Fibroblast of skin of left biceps (primary cell): ENCODE measurements at places on chromosomes 13 and 19.

DNA sequence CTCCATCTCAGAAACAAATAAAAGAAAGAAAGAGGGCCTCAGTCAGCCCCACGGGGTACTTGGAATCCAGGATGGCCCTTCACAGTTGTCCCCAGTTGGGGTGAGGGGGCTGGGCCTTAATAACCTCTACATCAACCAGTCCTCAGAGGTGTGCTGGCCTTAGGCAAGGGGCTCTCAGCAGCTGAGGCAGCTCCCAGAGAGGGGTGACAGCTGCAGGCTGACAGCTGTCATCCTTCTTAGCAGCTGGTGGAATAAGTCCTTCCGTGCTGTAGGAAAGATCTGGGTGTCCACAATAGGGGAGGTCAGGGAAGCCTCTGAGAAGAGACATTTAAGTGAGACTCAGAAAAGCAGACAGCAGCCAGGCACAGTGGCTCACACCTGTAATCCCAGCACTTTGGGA is 7.4 kb downstream of the BCAM start:
- DNase-seq: no peak

- no peak for DNase-seq
These were observed 20.3 kb downstream of the RFXAP start for GRCh38 chr13:36839281-36839680.

DNA sequence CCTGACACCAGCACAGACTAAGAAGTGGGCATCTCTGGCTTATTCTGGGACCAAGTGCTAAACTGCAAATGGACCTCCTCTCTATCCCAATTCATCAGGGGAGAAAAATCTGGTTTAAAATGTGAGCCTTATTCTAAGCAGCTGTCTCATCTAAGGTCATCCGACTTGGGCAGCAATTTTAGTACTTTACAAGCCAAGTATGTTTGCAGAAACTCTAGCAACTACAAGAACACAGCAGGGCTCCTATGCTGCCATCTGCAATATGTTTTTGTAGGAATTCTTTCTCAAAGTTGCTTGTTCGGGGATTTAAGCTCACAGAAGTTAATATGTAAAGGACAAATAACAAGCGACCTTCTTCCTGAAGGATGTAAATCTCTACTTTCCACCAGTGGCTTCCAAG is 113.1 kb downstream of the FOXO1 start:
- no peak for DNase-seq

DNA sequence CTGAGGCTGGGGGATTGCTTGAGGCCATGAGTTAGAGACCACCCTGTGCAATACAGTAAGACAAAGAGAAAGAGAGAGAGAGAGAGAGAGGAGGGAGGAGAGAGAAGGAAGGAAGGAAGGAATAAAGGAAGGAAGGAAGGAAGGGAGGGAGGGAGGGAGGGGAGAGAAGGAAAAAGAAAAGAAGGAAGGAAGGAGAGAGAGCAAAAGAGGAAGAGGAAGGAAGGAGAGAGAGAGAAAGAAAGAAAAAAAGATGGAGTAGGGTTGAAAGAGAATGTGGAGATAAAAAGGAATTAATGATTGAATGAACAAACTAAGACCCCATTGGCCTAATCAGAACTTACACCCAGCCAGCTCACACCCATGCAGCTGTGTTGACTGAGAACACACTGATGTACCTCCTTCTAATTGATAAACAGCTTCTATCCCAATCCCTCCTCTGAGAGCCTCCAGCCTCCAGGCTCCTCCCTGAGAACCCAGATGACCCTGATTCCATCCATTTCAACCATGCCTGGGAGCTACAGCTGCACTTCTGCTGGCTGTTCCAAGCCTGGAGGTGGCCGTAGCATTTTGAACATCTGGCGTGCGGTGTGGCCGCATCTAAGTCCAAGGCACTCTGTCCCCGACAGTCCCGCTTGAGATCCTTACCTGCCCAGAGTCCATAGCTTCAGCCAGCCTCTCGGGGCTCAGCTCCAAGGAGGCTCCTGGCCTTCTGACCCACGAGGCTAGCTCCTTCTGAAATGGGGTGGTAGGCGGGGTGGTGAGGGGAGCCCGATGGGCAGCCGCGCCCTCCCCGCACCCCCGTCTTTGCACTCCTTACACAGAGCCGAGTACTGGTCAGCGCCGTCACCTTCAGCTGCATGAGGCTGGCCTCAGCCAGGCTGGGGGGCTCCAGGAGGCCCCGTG is 1.1 kb downstream of the PRODH2 start:
- DNase-seq: no peak

GRCh38 chr19:9818175-9818733 is 625 bp downstream of the FBXL12 start:
- DNase-seq: no peak

DNA sequence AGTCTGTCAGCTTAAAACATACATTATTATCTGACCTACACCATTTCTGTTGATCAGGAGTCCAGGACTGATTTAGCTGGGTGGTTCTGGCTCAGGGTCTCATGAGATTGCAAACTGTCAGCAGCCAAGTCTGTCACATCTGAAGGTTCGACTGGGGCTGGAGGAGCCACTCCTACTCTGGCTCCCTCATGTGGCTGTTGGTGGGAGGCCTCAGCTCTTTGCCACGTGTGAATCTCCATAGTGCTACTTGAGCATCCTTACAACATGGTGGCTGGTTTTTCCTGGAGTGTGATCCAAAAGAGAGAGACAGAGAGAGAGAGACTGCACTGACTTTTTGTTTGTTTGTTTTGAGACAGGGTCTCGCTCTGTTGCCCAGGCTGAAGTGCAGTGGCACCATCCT is 63.6 kb upstream of the NFIC start:
- DNase-seq: no peak

DNA sequence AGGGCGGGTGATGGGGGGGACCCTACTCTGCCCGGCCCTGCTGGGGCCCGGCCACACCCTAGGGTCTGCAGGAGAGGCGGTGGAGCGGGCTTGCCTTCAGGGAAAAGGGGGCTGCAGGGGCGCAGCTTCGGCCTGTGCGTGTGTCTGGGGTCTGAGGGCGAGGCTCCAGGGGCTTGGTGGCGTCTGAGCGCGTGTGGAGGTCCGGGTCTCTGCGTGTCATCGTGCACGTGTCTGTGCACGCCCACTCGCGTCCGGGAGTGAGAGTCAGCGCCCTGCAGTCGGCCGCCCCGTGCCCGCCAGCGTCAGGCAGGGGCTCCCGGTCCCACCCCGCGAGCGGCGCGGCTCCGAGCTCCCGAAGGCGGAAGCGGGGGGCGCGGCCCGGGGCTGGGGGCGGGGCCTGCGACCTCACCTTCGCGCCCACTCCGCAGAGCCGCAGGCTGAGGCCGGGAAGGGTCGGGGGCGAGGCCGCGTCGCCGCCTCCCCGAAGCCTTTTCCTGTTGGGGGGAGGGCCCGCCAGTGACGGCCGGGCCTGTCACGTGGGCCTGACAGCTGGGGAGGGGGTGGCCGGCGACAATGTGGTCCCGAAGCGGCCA is at the start of gene ARHGAP45:
ARHGAP45 (plus strand) TSS at position 420 of the 593 bp plus-strand sequence. CDS start 239 bp downstream, outside the sequence.
- no peak for DNase-seq

- DNase-seq: no peak
These were observed 6.6 kb downstream of the EPS8L1 start for GRCh38 chr19:55082020-55082851.

- peak; percentile 56 for DNase-seq
These were observed 11.3 kb downstream of the EPS8L1 start for GRCh38 chr19:55086730-55087541.

DNA sequence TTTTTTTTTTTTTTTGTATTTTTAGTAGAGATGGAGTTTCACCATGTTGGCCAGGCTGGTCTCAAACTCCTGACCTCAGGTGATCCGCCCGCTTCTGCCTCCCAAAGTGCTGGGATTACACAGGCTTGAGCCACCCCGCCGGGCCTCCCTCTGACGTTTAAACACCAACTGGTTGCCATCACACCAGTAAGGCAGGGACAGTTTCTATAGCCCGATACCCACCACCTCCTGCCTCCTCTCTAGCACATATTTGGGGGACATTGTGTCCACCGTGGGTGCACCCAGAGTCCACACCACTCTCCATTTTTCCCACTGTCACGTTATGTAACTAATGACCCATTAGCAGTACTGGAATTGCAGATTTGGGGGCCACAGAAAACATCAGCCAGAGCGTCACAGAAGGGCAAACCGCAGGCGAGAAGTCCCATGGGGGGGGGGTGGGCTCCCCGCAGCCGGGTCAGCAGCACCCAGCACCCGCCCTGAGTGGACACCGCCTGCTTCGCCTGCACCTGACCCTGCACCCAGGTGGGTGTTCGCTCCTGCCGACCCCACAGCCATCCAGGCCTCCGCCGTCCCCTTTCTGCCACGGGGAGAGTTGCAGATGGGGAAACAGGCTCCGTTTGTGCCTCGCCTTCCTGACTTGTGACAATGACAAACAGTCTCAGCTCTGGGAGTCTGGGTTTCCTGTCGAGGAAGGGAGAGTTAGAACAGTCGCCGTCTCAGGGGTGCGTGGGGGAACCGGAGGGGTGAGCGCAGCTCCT is 3.6 kb downstream of the ONECUT3 start:
- DNase-seq: no peak

DNA sequence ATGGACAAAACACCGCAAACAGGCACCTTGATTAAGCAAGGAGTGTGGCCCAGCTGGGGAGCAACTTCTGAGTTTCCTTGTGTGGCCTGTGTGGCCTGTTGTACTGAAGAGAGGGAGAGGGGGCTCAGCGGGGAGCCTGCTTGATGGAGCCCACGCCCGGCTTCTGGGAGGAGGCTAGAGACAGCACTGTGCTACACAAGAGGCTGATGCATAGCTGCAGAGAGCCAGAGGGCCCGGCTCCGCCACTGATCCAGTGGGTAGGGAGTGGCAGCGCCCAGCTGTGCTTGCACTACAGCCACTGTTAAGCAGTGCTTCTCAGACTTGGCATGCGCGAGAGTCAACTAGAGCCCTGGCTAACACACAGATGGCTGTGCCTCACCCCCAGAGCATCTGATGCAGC is 19.0 kb downstream of the LYL1 start:
- no peak for DNase-seq

DNA sequence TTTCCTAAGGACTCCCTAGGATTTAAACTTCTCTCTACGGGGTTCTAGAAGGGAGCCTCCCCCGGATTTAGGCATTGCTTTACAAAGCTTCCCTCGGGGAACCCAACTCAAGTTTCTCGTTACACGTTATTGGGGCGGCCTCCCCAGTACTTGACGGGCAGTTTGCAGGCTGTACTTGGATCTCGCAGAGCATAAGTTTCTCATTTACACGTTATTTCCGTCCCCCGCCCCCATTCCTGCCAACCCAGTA is 584 bp downstream of the SMG9 start:
- DNase-seq: no peak

- DNase-seq: no peak
These were observed 157.6 kb upstream of the OBI1 start for GRCh38 chr13:78816592-78816991.

GRCh38 chr19:50943074-50943828 is 9.6 kb downstream of the KLK5 start:
- no peak for DNase-seq

DNA sequence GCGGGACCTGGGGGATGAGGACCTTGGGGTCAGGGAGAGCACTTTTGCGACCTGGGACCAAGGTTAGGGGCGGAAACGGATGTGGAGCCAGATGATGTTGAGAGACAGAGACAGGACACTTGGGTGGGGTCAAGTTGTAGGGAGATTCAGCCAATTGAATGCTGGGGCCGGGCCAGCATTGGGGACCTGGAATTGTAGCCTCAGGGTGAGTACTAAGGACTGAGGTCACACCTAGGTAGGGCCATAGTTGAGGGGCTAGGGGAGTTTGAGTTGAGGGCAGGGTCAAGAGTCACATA is 1.2 kb downstream of the ALKBH7 start:
- DNase-seq: no peak

DNA sequence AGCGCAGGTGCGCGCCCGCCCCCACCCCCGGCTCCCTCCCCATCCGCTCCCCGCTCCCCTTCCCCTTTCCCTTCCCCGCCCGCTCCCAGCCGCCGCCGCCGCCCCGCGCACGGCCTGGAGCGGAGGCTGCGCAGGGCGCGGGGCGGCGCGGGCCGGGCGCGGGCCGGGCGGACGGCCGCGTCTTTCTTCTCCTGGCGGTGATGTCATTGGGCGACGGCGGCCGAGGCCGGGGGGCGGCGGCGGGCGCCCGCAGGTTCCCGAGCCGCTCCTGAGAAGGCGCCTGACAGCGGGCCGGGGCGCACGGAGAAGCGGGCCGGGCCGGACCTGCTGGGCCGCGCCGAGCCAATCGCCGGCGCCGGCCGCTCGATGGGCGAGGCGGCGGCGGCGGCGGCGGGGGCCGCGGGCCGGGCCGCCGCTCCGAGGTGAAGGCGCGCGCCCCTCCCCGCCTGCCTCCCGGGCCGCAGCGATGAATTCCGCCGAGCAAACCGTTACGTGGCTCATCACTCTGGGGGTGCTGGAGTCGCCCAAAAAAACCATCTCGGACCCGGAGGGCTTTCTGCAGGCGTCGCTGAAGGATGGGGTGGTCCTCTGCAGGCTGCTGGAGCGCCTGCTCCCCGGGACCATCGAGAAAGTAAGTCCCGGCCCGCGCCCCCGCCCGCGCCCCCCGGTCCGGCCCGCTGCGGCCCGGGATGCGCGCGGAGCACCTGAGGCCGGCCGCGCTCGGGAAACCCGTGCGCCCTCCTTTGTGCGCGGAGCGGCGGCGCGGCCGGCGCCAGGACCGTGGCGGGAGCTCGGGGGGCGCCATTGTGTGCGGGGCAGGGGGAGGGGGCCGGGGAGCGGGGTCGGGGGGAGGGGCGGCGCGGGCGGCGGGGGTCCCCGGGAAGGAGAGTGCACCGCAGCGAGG is at the start of gene ARHGEF7:
ARHGEF7 (plus strand) TSS at position 250 of the 904 bp plus-strand sequence; CDS start at position 467, 217 bp downstream.
- no peak for DNase-seq

DNA sequence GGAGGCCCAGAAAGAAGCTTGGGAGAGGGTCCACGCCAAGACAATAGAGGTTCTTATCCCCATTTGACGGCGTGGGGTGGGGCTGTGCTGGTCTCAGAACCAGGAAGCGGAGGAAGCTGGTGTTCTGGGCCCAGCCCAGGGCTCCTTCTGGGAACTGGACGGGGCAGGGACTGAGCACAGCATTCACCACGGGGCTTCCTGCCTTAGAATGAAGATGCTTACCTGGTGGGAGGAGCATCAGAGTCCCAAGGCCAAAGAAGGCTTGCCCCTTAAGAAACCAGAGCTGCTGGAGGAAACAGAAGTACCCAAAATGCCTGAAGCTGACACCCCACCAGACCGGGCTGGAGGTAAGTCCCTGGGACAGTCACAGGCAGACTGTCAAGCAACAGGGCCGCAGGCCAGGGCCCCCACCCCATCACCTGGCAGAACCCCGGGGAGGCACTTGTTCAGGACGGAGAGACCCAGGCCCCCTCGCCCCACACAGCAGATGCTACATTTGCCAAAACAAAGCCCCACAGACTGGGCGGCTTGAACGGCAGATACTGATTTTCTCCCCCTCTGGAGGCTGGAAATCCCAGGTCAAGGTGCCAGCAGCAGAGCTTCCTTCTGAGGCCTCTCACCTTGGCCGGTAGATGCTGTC is 17.8 kb upstream of the IGLON5 start:
- no peak for DNase-seq

GRCh38 chr13:26053418-26053980 is 1.7 kb upstream of the SHISA2 start:
- DNase-seq: no peak

- DNase-seq: no peak
These were observed 1.5 kb upstream of the ZSCAN4 start for GRCh38 chr19:57667228-57667627.

GRCh38 chr13:28000567-28000966 is 12.1 kb upstream of the URAD start:
- no peak for DNase-seq
